ENCODE measurements at places on chromosomes 16 and 17.

DNA sequence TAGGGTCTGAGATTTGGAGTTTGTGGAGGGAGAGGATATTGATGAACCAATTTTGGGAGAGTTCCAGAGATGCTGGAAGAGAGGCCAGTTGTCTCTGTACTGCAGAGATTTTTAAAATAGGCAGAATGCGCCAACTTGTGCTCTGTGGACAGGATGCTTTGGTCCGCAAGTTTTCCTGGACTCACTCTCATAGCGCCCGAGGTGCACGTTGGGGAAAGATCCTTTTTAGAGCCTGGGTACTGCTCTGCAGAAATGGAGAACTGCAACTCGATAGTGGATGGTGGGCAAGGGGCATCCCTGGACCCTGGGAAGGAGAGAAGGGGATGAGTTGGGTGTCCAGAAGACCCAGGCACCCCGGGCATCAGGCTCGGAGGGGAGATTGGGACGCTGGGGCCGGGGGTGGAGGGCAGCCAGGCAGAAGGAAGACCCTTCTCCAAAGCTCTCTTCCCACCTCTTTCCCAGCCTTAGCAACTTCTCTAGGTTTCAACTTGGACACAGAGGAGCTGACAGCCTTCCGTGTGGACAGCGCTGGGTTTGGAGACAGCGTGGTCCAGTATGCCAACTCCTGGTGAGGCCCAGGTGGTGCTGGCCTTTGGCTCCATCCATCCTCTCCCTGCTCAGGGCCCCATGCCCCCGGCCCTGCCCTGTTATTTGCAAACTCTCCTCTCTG, 590 bp downstream of the ITGAX start:
- no peak for DNase-seq

- DNase-seq = no peak
Measured at GRCh38 chr16:55357241-55357640, 33.2 kb downstream of the IRX6 start.

- no peak for DNase-seq
Measured at GRCh38 chr16:72913551-72913950, 134.4 kb downstream of the ZFHX3 start.

DNA sequence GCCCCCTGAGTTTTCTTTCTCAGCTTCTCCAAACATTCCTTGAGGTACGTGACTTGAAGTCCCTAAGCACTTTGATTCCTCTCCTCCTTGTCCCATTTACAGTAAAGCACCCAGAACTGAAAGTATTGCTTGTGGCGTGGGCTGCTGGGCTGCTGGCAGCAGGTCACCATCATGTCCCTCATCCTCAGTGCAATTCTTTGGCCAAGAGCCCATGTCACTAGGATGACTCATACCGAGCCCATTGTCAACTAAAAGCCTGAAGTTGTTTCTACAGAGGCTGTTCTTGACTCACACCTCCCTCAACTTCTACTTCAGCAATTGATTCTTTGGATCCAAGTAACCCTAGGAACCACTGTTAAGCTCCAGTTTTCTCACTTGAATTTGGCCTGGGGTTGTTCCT, 54.3 kb downstream of the KPNA2 start:
- DNase-seq = no peak

- DNase-seq = no peak
Measured at GRCh38 chr17:78362671-78363070, 2.8 kb upstream of the SOCS3 start.

DNA sequence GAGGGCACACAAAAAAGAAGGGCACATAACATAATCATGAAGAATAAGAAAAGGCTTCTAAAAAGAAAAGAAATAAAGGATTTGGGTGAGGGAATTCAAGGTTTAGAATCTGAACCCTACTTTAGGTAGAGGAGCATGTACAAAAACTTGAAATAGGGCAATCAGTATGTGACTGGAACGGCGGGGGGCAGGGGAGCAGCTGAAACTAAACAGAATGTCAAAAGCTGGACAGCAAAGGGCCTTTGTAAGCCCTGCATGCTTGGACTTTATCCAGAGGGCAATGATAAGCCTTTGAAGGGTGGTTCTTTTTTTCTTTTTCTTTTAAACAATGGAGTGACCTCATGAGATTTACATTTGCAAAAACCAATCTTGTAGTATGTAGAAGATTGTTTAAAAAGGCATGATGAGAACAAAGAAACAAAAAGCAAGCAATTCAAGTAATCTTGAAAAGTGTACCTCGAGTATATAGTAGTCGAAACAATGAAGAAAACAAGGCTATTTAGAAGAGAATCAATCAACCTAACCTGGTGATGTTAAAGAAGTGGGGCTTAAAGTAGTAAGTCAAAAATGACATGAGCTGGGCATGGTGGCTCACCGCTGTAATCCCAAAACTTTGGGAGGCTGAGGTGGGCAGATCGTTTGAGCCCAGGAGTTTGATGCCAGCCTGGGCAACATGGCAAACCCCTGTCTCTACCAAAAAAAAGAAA, 46.7 kb upstream of the ANKFY1 start:
- no peak for DNase-seq

GRCh38 chr17:62870030-62870541, 62.0 kb upstream of the MARCHF10 start:
- no peak for DNase-seq

DNA sequence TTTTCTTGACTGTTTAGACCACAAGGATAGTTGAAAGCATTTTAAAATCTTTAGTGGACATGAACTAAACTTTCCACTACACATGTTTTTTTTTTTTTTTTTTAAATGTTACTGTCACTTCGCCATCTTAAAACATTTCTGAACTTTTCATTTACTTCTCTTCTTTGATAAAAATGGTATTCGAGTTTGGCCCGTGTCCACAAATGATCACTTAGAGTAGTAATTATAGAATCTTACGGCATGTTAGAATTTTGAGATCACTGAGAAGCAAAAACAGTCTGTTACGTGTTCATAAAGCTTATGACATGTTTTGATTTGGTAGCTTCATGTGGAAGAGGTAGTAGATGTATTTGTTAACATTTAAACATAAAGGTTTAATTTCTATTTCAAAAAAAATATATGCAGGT, 1.1 kb downstream of the NSRP1 start:
- no peak for DNase-seq
